Activated CD4-positive, alpha-beta T cell treated with anti-CD3 and anti-CD28 coated beads, Interleukin-2, amount 50 U/mL, for 48 hours (primary cell): ENCODE measurements at places on chromosomes 1 and 21.

DNA sequence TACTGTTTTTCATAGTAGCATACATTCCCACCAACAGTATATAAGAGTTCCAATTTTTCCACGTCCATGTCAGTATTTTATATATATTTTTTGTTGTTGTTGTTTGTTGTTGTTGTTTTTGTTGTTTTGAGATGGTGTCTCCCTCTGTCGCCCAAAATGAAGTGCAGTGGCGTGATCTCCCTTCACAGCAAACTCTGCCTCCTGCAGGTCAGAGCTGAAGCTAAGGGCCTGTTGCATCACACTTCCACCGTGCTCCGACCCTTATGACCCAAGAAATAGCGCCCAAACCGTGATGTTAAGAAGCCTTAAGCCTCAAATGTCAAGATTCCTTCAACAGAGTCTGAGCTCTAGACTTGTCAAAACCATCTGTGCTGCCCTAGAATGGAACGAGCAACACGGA lies 2032.3 kb downstream of the MRPL39 start:
- no peak for DNase-seq

GRCh38 chr1:17466359-17466758 lies 26.9 kb upstream of the RCC2 start:
- no peak for DNase-seq

DNA sequence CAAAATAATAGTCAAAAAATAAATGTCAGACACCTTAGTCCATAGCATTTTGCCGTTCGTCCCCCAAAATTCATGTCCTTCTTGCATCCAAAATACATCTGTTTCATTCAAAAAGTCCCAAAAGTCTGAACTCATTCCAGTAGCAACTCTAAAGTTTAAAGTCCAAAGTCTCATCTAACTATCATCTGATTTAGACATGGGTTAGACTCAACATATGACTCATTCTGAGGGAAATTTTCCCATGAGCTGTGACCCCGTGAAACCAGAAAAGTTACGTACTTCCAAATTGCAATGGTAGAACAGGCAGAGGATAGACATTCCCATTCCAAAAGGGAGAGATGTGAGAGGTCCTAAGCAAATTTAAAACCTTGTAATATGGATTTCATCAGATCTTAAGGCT lies 48.6 kb upstream of the CACHD1 start:
- DNase-seq, result no peak

GRCh38 chr1:95287081-95287480 lies 53.1 kb downstream of the RWDD3 start:
- no peak for DNase-seq

DNA sequence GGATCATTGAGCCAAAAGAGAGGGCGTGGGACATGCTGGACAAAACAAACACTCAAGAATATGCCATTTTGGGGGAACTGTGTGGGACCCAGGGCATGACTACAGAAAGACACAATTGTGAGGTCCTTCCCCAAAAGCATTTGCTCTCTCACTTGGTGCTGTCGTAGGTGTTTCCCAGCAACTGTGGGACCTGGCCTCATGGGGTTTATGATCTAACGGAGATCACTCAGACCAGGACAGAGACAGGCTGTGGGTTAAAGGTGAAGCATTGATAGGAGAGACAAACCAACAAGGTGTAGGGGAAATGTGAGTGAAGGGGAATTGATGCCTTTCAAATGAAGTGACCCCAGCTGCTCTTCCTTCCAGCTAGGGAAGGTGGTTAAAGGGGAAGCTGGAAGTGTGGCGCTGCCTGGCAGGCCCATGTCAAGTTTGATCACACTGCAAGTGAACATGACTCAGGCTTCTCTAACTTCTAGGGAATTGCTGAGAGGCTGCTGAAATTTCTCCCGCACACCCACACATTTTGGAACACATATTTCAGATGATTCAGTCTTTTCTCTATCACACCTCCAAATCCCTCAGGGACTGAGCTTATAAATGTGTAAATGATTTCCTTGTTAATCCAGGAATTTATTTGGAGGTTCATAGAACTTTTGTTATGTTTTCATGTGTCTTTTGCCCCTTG lies 30.2 kb downstream of the TRAF5 start:
- no peak for DNase-seq

- no peak for DNase-seq
Observed at GRCh38 chr1:165050246-165050645, 306.3 kb downstream of the LMX1A start.

- no peak for DNase-seq
Observed at GRCh38 chr1:32242341-32242851, 4.6 kb upstream of the FAM167B start.
